ENCODE measurements at places on chromosomes 13 and 19.

- no peak for DNase-seq
These were observed 165.4 kb downstream of the FLT1 start for GRCh38 chr13:28329395-28330158.

DNA sequence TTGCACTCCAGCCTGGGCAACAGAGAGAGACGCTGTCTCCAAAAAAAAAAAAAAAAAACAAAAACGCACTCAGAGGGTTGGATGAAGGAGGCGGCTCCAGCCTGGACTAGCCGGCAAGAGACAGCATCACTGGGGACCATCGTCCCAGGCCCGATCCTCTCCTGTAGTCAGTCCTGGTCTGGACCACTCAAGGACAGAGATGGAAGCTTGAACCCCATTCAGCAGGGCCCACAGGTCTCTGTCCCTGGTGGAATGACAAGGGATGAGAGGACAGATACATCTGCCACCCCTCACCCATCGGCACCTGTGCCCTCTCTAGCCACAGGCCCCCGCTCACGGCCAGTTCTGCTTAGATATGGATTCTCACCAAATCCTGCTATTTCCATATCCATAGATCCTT is 14.0 kb downstream of the ADGRE5 start:
- no peak for DNase-seq

DNA sequence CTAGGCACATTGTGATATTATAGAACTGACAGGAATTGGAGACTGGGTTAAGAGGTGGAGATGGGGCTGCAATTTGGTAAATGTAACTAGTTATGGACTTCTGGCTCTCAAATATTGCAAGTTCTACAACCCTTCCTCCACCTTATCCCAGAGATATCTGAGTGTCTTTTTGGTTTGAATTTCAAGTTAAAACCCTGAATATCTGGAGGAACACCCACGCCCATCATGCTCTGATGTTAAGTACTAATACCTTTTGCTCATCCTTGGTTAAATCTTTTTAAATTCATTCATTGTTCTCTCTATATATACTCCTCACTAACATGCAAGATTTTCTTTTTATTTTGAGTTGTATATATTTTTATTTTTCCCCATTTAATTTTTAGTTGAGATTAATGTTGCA is 28.9 kb downstream of the ITGBL1 start:
- DNase-seq, result no peak

DNA sequence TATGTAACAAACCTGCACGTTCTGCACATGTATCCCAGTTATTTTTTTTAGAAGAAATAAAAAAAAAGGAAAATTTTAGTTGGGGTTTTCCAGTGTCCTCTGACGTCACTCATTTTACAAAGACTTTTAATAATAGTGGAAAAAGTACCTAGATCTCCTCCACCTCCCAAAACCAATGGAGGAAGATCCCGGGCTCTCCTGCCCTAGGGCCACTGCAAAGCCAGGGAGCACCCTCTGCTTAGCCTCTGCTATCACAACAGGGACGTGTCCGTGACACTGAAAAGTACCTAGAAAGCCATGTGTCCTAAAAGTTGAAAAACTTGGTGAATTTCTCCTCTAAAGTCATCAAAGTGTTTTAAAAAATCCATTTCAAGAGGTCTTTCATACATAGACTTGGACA is 46.7 kb upstream of the IRS2 start:
- no peak for DNase-seq

DNA sequence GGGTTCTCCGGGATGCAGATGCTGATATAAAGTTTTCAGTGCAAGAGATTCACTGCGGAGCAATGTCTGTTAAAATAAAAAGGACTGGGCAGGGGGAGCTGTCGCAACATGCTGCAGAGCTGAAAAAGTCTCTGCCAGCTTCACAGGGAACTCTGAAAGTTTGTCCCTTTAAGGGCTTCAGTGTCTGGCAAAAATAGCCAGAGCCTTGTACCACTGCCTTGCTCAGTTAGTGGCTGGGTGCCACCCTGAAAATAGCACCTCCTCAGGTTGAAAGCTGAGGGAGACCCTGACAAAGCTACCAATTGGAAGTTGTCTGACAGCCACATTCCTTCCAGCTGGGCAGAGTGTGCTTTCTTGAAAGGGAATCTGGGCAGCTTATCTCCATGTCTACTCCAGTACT is 3.0 kb upstream of the NDFIP2 start:
- no peak for DNase-seq

DNA sequence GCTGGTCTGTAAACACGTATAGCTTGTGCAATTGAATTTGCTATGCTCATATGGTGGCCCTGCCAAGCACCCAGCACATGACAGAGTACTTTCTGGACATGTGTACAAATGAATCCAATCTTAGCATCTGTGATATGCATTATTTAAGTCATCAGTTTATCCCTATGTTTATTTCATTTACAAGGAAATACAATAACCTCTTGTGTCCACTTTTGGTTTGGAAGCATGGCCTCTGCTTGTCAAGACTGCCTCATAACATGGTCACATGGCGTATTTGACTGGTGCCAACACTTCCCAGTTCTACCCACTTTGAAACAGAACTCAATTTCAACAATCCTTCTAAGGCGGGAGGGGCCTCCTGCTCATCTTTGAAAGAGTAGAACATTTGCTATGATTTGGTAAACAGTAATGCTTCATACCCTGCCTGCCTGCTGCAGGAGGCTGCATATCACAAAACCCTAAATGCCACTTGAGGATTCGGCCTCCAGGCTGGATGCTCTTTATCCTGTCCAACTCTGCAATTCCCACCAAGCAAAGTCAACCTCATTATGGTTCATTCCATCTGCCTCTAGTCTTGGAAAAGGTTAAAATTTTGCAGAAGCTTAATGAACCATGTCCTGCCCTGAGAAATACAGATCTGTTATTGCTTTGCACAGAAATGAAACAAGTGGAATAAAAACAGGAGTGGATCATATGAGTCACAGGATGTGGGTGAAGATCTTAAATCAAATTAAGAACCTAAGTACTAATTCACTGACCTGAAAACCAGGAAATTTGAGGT is 151.3 kb downstream of the CYSLTR2 start:
- no peak for DNase-seq

Measured in T-helper 22 cell (primary cell).